Ammon's horn (tissue), 1 donor: ENCODE measurements at places on chromosomes 12 and 14.

DNA sequence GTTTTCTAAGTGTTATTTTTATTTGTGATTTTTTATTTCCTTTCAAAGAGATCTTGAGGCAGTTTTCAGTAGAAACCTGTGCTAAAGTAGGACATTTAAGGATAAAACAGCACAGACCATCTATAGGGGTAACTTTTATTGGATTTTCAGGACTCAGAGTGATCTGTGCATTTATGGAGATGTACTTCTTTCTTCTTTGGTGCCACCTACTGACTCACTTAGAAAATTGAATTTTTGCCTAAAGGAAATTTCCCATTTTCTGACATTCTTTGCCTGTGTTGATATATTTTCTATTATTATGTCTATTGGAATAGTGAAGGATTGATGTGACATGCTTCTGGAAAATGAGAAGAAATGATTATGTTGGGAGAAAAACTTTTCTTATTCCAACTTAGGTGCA, 113.0 kb downstream of the UNC79 start:
- DNase-seq, result peak; percentile 28

DNA sequence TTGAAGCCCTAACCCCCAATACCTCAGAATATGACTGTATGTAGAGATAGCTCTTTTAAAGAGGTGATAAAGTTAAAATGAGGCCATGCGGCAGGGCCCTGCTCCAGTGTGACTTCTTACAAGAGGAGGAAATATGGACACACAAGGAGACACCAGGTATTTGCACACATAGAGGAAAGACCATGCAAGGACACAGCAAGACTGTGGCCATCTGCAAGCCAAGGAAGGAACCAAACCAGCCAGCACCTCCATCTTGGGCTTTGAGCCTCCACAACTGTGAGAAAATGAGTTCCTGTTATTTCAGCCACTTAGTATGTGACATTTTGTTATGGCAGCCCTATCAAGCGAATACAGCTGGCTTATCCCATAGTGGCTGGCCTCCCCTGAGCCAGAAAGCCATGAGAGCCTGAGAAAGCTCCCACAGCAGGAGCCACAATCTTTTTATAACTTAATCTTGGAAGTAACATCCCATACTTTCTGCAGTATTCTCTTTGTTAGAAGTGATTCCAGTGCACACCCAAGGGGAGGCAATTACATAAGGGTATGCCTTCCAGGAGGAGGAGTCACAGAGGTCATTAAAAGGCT, 48.0 kb downstream of the TGFB3 start:
- no peak for DNase-seq

DNA sequence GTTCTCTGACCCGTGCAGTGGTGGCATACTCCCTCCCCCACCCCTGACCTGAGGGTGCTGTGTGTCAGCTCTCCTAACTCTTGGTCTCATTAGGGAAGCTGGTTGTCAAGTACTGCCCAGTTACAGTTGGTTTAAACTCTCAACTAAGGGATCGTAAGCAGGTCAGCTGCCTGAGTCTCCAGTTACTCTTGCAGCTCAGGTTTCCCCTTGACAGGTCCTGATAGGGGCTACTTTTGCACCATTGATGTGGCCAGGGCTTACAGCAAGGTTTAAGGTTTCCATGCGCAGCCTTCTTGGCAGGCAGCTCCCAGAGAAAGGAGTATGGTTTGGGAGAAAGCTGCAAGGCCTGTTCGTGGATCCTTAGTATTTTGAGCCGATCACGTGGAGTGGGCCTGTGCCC, 74.5 kb downstream of the ETV6 start:
- no peak for DNase-seq

GRCh38 chr12:85562765-85563164, 273.4 kb downstream of the RASSF9 start:
- no peak for DNase-seq

GRCh38 chr14:104142136-104142945, 4.0 kb downstream of the KIF26A start:
- DNase-seq, result no peak
